ENCODE measurements at places on chromosomes 7 and 10. TPM values are rescaled to one million over a fixed set of nuclear protein-coding genes. Genes with fewer than 3 reads are reported as not detected.

The IRF5 gene
- total RNA-seq: not detected

The CARD11 gene
- 3.1 TPM for total RNA-seq

The TMEM270 gene
- not detected for total RNA-seq

The ZNF783 gene
- total RNA-seq: 4.8 TPM

The CLCN1 gene
- total RNA-seq: not detected

The CLDN15 gene
- total RNA-seq: 1.3 TPM

All from lung microvascular endothelial cell (primary cell).